Trophoblast cell (in vitro differentiated cells and primary cell): ENCODE measurements at places on chromosomes 12 and 14.

- no peak for DNase-seq
Observed at GRCh38 chr12:123767613-123768012, 5.5 kb downstream of the DNAH10 start.

DNA sequence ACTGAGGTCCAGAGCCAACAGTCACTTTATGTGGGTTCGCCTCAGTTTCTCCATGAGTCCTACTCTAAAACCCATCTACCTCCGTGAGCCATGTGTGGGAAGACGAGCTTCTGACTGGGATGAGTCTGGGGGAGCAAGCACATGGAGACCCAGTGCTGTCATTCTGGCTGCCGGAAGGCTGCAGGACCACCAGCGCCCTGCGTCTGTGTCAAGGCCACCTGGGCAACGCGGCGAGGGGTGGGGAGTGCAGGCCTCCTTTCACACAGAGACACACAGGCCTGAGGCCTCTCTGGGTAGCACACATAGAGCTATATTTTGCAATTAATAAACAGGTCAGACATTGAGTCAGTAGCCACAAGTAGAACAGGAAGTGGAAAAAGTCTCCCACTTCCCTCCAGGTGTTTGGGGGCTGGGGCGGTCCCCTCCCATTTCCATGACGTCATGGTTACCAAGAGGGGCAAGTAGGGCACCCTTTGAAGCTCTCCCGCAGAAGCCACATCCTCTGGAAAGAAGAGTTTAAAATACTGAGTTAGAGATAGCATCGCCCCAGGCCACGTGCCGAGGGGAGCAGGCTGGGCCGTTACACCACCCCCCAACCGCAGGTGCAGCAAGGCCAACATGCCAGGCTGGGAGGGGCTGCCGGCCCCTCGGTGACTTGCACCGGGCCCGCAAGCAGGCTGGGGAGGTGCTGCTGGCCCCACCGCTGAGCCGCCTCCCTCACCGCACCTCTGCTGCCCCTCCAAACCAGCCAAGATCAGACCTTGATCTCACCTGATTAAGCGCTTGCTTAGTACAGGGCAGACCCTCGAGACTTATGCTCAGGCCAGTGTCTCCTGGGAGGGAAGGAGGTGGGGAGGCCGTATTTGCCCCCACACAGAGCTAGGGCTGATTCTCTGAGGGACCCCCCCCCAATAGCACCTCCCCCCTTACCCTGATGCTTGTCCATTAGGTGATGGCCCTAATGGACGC is 32.7 kb downstream of the DAD1 start:
- DNase-seq, result no peak

DNA sequence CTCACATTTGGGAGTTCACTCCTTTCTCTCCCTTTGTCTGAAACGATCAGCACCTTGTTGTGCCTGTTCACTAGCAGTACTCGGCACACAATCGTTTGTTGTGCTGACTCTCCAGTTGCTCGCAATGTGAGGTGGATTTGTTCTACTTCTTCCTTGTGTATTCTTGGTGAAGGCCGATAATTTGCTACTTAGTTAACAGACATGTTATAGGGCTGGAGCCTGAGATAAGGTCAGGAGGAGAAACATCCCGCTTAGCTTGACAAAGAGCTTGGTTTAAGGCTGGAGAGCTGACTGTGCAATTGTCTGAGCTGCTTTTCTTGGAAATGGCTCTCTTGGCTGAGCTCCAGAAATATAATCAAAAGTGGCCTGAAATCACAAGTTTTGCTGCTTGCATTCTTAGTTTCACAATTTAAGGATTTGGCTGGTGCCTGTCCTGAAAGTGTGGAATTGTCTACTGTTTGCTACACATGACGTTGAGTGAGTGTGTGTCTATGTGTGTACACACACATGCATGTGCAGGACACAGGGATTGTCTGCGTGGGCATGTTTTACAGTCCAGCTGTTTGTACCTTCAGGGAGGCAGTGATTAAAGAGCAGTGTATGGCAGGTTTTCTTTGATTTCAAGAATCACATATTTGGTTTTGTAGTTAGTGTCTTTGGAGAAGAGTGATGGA is 77.7 kb downstream of the ARF6 start:
- no peak for DNase-seq

DNA sequence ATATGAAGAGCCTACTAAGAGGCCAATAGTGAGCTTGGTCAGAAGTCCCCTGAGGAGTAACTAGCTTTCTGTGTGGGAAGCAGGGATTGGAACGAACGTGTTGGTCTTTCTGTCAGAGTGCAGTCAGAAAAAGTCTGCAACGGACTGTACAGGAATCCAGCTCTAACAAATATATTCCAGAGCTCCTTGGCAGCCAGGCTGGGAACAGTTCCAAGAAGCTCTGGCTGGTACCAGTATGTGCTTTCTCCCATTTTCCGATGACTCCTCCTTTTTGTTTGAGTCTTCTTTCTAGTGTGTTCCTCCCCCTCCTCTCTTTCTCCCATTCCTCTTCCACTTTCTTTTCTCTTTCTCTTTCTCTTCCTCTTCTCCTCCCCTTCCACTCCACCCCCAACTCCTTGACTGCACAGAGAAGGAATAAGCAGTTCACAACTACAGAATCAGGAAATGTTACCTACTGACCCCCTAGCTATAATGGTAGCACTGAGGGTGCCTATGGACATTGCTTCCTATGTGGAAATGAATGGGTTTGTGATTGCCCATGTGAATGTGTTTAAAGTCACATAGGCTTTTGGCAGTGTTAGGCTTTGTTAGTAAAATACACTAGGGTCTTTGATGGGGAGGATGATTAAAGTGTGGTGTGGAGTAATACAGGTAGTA is 59.9 kb downstream of the TTLL5 start:
- DNase-seq, result no peak

- DNase-seq, result peak; percentile 86
Observed at GRCh38 chr12:11648514-11649412, 711 bp upstream of the ETV6 start.

GRCh38 chr14:37143475-37143874 is 28.9 kb downstream of the SLC25A21 start:
- DNase-seq, result no peak

DNA sequence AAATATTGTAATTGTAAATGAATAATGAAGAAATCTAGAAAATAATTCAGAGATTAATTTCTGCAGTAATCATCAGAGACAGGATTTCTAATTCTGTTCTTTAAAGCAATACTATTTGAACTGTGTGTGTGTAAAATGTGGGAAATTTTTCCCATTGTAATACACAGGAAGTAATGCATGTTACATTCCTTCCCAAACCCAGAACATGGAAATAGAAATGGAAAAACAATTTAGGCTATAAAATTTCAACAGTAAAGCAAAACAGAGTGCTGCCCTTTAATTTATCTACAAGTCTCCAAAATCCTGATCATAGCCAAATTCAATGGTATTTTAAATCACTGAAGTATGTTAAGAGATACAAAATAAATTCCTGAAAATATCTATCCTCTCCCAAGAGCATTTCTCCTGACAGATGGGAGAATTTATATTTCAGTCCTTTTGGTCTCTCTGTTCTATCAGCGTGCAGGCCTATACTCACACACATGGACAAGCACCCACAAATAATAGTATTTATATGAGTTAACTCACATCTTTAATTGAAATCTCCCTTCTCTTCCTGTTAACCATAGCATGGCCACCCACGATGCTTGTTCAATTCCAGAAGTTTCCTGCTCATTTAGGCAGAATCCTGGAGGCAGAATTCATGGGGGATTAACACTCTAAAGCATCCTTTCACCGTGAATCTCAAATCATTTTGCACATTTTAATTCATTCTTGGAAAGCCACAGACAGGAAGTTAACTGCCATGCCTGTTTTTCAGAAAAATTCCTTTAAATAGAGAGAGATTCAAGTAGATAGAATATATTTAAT is 1465.4 kb upstream of the FLRT2 start:
- DNase-seq, result no peak

DNA sequence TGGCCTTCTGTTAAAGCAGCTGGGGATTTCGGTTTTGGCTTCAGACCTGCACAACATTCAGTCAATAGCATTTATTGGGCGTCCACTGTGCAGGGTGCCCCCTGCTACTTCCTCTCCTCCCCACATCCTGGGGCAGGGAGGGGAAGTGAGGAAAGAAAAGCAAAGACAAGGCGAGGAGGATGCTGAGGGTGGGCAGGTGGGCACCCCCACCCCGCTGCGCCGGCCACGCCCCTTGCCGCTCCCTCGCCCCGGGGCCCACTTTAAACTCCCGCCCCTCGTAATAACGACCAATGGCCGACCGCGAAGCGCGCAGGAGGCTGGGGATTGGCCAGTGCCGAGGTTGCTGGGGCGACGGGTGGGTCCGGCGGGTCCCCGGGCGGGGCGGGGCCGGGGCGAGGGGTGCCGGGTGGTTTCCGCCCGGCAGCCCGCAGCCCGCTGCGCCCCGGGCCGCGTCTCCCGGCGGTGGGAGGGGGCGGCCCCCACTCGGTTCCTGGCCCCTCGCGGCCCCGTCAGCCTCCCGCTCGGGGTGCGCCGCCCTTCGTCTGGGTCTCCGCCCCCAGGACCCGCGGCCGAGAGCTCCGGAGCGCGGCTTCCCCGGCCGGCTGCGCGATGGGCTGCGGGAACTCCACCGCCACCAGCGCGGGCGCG is at the start of gene C12orf75:
Gene C12orf75 (plus strand): TSS at position 409 of the 648 bp plus-strand sequence. CDS start 201 bp downstream, at position 610.
- peak; percentile 64 for DNase-seq

DNA sequence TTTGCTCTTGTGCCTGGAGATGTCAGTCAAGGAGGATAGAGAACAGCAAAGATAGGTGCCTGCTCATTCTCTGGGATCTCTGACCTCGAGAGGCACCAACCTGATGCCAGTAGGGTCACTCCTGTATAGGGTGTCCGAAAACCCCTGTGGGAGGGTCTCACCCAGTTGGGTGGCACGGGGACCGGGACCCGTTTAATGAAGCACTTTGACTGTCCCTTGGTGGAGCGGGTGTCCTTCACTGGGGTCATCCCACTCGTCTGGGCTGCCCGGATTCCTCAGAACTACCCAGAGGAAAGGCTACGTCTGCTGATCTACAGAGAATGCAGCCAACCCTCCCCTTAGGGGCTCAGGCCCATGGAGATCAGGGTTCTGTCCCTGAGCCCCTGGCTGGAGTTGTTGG is 157.6 kb downstream of the CAPZA3 start:
- no peak for DNase-seq

DNA sequence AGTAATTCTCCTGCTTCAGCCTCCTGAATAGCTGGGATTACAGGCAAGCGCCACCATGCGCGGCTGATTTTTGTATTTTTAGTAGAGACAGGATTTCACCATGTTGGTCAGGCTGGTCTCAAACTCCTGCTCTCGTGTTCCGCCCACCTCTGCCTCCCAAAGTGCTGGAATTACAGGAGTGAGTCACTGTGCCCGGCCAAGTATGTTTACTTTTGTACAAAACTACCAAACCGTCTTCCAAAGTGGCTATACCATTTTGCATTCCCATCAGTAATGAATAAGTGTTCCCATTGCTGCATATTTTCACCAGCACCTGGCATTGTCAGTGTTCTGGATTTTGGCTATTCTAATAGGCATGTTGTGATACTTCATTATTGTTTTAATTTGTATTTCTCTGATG is 8.4 kb upstream of the KRT6A start:
- peak; percentile 15 for DNase-seq

GRCh38 chr12:89064780-89065179 is 287.5 kb downstream of the DUSP6 start:
- DNase-seq, result no peak

DNA sequence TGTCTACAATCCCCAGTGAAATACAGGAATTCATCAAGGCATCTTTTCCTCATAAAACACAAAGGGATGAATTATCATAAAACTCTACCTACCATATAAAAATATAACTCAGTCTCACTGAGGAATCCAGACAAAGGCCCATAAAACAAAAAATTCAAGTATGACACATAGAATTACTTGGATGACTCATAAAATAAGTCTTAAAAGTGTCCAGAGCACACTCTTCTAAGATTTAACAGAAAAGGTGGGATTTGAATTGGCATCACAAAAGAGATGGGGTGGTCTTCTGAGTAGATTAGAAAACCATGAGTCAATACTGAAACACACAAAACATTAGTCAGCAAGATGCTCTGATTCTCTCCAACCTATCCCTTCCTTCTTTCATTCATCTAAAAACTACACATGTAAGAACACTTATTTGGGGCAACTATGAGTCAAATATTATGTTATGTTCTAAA is 202.7 kb upstream of the GARIN6 start:
- no peak for DNase-seq

DNA sequence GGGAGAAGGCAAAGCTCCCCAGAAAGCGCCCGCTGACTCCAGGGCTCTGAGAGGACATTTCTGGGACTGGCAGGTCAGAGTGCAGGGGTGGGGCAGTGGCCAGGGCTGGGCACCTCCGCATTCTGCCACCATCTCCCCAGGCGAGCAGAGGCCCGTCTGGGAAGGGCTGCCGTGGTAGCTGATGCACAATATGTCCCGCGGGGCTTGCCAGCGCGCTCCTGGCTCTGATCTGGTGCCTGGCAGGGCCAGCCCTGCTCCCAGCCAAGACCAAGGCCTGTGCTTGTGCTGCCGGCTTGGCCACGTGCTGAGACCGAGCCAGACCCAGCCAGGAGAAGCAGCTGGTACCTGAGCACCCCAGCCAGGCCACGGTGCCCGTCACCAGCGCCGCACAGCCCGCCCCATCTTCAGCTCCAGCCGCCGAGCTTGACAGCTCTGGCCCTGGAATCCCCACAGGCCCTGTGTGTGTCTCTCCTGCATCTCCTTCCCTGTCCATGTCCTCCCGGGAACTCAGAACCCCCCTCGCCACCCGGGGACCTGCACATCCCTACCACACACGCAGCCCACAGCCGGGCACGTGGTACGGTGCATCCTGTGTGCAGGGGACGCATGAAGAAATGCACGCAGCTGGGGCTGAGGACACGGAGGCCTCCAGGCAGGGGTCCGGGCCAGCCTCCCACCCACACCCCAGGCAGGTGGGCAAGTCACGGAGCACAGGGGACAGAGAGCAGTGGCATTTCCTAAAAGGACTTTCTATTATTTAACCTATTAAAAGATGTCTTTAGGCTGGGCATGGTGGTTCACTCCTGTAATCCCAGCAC is 68.6 kb upstream of the C14orf180 start:
- DNase-seq, result no peak

- no peak for DNase-seq
Observed at GRCh38 chr14:95363468-95363954, 43.8 kb upstream of the CLMN start.

- no peak for DNase-seq
Observed at GRCh38 chr14:105925615-105926372, 399.4 kb downstream of the TMEM121 start.

DNA sequence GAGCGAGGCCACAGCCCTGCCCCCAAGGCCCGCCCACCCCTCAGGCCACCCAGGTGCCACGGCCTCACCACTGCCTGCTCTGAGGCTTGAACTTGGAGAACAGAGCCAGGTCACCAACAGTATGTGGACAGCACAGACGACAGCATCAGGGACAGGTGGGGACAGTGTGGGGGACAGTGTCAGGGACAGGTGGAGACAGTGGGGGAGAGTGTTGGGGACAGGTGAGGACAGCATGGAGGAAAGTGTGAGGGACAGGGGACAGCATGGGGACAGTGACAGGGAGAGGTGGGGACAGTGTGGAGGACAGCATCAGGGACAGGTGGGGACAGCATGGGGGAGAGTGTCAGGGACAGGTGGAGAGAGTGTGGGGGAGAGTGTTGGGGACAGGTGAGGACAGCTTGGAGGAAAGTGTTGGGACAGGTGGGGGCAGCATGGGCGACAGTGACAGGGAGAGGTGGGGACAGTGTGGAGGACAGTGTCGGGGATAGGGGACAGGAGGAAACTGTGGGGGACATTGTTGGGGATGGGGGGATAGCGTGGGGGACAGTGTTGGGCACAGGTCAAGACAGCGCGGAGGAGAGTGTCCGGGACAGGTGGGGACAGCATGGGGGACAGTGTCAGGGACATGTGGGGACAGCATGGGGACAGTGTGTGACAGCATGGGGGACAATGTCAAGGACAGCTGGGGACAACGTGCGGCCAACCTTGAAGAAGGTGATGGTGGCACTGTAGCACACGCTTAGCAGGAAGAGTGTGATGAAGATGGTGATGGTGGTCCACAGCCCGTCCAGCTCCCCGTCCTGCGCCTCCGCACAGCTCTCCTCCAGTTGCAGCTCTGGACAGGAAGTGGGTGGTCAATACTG is 114.9 kb downstream of the TMEM121 start:
- no peak for DNase-seq
